Activated naive CD4-positive, alpha-beta T cell (primary cell): ENCODE measurements at places on chromosomes 5 and 9.
A peak's percentile ranks its signal among the peaks of the same experiment; 100 is the strongest.

DNA sequence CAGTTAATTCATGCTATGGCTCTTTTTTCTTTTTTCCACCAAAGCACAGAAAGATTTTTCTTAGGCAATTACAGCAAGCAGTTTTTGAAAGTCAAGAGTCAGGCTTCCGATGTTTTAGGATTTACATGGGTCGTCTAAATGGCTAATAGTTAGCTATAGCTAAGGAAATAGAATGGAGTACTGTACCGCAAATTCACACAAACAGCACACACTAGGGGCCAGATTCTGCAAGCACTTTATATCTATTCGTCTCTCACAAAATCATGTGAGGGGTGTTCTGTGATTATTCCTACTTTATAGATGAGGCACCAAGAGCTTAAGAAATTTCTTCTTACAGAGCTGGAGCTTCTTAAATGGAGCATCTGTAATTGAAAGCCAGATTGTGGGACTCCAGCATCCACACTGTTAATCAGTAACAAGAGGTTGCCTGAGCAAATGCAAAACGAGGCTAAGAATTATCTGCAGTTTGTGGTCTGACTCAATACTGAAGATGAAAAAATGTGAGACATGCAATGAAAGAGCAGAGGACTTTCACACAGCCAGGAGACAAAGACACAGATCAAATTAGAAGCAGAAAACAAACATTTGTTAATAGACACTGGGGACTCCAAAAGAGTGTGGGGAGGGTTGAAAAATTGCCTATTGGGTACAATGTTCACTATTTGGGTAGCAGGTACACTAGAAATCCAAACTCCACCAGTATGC lies 62.7 kb upstream of the CTXN3 start:
- DNase-seq = no peak

- no peak for DNase-seq
Measured at GRCh38 chr5:139639619-139640380, 8.3 kb upstream of the CXXC5 start.

DNA sequence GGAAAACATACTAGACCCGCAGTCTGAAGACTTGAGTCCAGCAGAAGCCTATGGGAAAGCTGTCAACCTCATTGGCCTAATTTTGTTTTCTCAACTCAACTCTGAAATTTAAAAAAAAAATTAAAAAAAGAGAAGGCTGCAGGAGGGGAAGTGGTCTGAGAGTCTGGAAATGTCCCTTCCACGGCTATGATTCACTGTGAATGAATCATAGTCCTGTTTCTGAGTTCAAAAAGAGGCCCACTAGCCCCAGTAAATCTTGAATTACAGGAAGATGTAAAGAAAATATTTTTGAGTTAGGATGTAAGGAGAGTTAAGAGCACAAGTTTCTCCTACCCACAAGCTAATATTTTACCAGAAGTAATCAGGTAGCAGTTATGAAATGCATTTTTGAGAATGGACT lies 565.5 kb upstream of the DMAC1 start:
- no peak for DNase-seq

GRCh38 chr9:127170652-127171051 lies 48.2 kb upstream of the ANGPTL2 start:
- no peak for DNase-seq

- no peak for DNase-seq
Measured at GRCh38 chr5:109630093-109630492, 59.6 kb upstream of the MAN2A1 start.

- no peak for DNase-seq
Measured at GRCh38 chr9:110316261-110317075, 21.2 kb downstream of the TXNDC8 start.

DNA sequence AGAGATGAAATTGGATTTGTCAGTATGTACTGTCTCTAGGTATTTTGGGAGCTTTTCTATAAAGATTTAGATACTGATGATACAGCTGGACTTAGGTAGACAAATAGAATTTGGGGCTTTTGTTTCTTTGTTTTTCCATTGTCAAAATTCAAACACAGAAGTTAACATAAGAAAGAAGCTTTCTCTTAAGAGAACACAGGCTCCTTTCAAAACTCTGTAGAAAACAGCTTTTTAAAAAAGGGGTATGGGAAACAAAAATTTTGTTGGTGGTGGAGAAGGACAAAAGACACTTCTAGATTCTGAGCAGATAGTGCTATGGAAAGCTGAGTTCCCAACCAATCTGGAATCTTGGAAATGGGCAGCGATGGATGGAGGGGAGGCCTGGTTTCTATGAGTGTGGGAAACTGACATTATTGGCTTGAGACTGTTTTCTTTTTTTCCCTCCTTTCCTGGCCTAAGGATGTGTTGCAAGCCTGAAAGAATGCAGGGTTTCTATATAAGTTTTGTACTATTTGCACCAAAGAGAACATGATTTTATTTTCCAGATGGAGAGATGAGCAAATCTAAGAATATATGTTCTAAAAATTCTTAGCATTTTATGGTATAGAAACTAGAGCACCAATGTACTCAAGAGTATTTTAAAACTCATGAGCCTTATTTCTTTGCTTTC lies 240.0 kb downstream of the PRR16 start:
- DNase-seq = no peak

GRCh38 chr9:34591248-34591916 lies 1.9 kb upstream of the CNTFR start:
- DNase-seq = peak; percentile 77

DNA sequence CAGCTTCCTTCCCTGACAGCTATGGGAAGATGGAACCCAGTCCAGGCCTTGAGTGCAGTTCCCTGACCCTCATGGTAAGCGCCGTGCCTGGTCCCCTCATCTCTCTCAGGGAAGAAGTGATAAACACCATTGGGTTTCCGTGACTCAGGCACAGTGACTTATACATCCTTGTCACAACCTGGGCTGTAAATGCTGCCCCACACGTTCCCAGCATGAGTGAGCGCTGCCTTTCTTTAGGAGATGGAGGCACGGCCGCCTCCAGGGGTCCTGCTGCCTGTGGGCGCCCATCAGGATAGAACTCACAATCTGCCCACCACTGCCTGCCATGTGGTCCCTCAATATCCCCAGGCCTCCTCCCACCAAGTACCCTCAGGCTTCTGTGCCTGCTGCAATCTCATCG lies 8.3 kb upstream of the NKD2 start:
- no peak for DNase-seq

- no peak for DNase-seq
Measured at GRCh38 chr9:3960661-3961144, 339.2 kb downstream of the GLIS3 start.

- no peak for DNase-seq
Measured at GRCh38 chr5:34608859-34609648, 47.1 kb upstream of the RAI14 start.

DNA sequence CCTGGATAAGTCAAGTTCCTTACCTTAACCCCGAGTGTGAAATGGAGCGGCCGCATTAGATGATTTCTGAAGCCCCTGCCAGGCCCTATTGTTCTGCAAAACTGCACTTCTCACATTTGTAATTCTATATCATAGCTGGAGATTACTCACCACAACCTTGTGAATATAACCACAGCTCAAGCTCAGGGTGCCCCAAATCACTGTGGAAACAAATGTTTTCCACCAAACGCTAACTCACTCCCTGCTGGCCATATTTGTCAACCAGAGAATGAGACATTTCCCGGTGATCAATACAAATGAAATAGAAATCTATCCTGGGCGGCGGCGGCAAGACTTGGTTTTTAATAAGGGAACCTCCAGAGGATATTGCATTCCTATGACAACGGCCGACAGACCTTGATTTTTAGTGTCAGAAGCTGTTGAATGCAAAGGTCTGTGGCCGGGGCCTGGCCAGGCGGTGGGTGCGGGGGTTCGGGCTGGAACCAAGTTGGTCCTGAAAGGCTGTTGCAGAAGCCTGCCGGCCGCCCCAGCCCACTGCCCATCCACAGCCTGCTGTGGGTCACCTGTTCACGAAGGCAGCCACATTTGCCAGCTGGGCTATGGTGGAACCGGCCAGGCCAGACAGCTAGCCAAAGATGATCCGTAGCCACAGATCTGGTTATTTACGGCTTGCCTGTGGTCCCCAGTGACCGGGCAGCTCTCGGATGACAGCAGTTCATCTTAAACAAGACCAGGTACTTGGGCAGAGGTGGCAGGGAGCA lies 93.9 kb upstream of the LMX1B start:
- no peak for DNase-seq

GRCh38 chr5:95669985-95670384 lies 12.8 kb downstream of the SPATA9 start:
- no peak for DNase-seq

DNA sequence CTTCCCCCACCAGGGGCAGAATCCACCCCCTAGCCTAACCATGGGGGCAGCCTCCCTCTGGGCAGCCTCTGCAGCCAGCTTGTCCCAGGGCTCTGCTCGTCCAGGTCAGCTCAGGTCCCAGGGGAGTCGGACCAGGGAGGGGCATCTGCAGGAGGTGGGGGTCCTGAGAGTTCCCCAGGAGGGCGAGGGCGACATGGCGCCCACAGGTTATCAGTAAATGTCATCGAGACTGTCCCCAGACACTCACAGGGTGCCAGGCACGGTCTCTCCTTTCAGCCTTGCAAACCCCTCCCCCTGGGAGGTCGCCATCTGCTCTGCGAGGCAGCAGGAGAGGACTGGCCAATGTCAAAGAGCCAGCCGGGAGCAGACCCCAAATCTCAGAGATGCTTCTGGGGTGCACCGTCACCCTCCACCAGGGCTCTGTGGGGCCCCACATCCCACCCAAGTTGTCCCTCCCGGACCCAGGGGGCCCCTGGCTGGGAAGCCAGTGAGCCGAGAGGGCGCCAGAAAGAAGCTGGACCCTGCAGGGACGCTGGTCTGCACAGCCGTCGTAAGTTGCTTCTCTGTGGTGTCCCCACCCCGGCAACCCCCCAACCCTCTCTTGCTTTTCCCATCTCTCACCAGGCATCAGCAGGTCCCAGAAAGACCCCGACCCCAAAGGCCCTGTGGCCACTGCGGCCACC lies 69.3 kb downstream of the NTNG2 start:
- DNase-seq = no peak

DNA sequence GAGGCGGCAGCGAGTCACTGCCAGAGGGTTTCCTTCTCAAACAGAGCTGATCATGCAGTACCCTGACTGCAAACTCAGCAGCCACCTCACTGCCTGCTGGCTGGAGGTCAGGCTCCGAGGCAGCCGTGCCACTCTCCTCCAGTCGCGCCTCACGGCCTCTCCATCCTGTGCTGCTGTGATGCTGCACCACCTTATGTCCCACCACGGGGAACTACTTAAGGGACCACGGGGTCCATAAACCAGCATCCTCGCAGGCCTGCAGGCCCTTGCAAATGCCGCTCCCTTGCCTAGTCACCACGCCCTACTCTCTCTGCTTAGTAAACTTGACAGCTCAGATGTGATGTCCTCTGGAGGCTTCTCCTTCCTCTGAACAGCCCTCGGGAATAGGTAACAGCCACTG lies 99.2 kb downstream of the CRB2 start:
- DNase-seq = no peak

DNA sequence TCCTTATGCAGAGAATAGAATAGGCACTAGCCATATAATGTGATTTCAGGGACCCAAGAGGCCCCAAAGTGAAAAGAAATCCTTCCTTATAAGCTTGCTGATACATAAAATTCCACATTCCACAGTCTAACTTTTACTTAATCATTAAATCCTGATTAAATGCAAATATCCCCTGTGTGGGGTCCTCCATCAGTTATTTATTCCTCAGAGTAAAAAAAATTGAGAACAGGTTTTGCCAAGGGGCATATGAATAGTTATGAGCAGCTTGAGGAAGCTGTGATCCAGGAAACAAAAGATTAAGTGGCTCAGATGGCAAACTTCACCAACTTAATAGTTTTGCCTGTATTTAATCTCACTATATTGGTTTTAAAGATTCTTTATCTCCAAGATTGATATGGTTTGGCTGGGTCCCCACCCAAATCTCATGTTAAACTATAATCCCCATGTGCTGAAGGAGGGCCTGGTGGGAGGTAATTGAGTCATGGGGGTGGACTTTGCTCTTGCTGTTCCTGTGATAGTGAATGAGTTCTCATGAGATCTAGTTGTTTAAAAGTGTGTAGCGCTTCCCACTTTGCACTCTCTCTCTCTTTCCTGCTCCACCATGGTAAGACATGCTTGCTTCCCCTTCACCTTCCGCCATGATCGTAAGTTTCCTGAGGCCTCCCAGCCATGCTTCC lies 324.9 kb downstream of the NPR3 start:
- DNase-seq = no peak

- no peak for DNase-seq
Measured at GRCh38 chr9:124739360-124739759, 31.8 kb downstream of the NR6A1 start.

GRCh38 chr9:976258-976942 lies at the start of gene DMRT3:
Gene DMRT3, plus strand, starts transcription at chr9:976655. Its CDS starts 347 bp downstream, at chr9:977002.
- DNase-seq = no peak

DNA sequence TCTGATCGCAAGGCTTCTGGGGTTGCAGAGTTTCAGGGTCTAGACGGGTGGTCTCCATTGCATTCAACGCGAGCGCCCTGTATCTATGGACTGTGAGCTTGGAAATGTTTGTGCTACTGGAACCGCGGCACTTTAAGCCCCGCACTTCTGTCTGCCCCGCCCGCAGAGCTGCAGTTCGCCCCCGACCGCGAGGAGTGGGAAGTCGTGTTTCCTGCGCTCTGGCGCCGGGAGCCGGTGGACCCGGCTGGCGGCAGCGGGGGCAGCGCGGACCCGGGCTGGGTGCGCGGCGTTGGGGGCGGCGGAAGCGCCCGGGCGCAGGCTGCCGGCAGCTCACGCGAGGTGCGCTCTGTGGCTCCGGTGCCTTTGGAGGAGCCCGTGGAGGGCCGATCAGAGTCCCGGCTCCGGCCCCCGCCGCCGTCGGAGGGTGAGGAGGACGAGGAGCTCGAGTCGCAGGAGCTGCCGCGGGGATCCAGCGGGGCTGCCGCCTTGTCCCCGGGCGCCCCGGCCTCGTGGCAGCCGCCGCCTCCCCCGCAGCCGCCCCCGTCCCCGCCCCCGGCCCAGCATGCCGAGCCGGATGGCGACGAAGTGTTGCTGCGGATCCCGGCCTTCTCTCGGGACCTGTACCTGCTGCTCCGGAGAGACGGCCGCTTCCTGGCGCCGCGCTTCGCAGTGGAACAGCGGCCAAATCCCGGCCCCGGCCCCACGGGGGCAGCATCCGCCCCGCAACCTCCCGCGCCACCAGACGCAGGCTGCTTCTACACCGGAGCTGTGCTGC lies 1.0 kb downstream of the ADAMTS19 start:
- DNase-seq = no peak

DNA sequence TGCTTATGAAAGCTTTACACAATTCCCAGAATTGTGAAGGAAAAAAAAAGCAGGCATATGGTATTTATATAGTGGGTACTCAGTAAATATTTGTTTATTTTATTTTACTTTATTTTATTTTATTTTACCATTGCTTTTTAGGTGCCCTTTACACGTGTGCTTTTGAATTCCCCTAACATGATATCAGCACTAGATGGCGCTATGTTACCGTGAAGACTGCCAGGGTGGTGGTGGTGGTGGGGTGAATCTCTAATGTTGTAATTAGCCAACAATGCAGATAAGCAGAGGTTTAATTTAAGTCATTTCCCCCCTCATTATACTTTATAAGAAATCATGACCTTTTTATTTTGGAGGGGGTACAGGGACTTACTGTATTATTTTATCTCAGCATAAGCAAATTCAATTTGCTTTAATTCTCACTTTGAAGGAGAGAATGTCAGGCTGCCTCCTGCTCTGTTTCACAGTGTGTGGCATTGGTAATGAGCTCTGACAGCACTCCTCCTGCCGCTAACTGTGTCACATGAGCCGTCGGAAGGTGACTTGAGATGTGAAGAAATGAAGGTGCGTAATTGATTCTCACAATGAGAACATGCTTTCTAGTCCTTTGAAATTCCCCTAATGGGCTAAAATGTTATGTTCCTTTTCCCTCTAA lies 165.6 kb downstream of the YTHDC2 start:
- no peak for DNase-seq
